ENCODE measurements at places on chromosomes 4 and X. TPM values are rescaled to one million over a fixed set of nuclear protein-coding genes. Genes with fewer than 3 reads are reported as not detected.

DNA sequence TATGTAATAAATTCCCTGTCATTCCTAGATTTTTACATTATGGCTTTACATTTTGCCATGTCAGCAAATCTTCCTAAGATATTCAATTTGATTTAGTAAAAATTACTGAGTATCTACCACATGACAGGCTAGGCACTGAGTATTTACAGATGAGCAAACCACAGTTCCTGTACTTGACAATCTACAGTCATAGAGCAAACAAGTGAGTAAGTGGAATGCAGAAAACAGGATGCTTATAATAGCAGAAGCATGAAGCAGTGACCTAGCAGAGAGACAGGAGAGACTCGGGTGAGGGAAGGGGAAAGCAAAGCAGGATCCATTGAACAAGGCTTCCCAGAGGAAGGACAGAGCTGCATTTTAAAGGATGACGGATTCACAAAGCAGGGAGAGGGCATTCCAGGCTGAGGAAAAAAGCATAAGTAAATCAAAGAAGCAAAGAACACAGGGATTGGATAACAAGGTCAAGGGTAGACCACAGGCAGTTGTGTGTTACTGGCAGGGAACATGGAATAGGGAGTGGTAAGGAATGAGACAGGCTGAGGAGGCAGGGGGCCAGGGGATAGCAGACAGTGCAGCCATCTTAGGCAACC is 124.7 kb upstream of the C1QTNF7 start:
- ATAC-seq: peak; percentile 18

DNA sequence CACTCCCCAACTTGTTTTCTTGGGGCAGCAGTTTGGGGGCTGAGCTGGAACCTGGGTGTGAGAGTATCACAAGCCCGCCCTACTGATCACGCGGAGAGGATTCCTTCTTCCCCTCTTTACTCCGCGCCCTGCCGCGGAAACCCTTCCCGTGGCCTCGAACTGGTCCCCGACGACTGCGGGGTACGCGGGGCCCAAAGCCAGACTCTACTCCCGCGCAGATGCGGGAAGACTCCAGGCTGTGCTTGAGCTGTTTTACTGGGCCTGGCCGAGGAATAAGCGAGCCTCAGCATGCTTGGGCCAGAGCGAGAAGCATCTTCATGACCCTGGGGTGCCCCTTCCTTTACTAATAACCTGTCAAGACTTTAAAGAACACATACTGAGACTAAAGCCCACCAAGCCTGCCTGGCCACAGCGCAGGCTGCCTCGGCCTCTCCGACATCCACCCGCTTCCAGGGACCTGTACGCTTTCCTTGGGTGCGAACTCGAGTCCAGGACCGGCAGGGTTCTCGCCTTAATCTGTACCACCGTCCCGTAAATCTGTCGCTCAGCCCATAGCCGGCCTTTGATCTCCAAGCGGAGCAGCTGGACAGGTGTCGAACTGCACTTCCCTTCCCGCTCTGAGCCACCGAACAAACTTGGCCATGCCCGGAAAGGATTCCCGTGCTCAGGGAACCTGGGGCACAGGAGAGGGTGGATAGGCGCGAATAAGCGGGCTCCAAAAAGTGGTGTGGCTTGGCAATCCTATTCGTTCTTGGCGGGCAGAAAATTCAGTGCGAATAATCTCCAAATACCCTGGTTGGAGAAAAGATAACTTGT is 55.0 kb upstream of the TMEM33 start:
- no peak for ATAC-seq

- ATAC-seq: no peak
These were observed 49.6 kb downstream of the LAMP2 start for GRCh38 chrX:120419463-120419862.

DNA sequence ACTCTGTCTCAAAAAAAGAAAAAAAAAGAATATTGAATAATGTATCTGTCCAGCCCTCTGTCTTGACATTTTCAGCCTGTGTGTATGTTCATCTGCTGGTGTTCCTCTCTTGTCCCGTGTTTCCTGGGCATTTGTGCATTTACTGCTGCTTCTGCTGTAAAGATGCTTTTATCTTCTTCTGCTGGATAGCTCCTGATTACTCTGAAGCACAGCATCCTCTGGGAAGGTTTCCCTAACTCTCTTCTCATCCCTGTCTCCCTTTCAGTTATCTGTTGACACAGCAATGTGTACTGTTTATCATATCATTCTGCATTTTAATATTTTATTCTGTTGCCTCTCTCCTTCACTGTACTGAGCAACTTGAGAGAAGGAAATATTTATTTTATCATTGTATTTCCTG is 74.2 kb upstream of the HPGD start:
- no peak for ATAC-seq

Gene TENM3
- 3.6 TPM for total RNA-seq

- ATAC-seq: no peak
These were observed 24.9 kb downstream of the GLRA2 start for GRCh38 chrX:14554131-14554715.

DNA sequence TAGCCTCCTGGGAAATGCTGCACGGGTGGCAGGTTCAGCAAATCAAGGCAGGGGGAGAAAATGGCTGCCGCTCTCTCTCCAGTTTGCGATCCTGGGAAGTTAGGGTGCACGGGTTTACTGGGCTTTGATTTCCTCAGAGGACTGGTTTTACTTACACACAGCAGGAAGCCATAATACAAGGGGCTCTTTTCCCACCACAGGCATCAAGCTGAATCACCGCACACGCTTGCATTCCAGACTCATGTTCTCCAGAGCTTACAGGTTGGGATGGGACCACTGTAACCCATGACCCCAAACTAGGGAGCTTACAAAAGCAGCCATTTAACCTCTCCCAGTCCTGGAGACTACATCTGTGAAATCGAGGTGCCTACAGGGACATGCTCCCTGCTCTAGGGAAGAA is 159.8 kb downstream of the DHRSX start:
- ATAC-seq: no peak

Gene CDS1
- total RNA-seq: 19.6 TPM

GRCh38 chr4:164997324-164997723 is 19.9 kb upstream of the TRIM61 start:
- ATAC-seq: no peak

Data from esophagus mucosa (tissue), 1 donor.